ENCODE measurements at places on chromosomes 1 and 21. TPM values are rescaled to one million over a fixed set of nuclear protein-coding genes. Genes with fewer than 3 reads are reported as not detected.

TSPEAR gene
- total RNA-seq: not detected

ZNF124 gene
- total RNA-seq: 39.1 TPM

ZNF648 gene
- total RNA-seq: not detected

MTOR gene
- 49.9 TPM for total RNA-seq

MMP23B gene
- 0.32 TPM for total RNA-seq

GPN2 gene
- 48.6 TPM for total RNA-seq

FCRL4 gene
- total RNA-seq: 6.3 TPM

OR10Z1 gene
- total RNA-seq: not detected

ICOSLG gene
- 40.9 TPM for total RNA-seq

RHD gene
- total RNA-seq: not detected

KIF2C gene
- total RNA-seq: 1.8 TPM

ARTN gene
- not detected for total RNA-seq

VAV3 gene
- total RNA-seq: 29.1 TPM

CCDC181 gene
- not detected for total RNA-seq

F11R gene
- 11.6 TPM for total RNA-seq

PGBD5 gene
- total RNA-seq: not detected

CFHR1 gene
- not detected for total RNA-seq

ATF3 gene
- 16.8 TPM for total RNA-seq

PADI2 gene
- total RNA-seq: 9.9 TPM

SLC37A1 gene
- total RNA-seq: 39.8 TPM

TRIM17 gene
- total RNA-seq: not detected

MMEL1 gene
- total RNA-seq: not detected

UBE2J2 gene
- total RNA-seq: 79.2 TPM

GPR25 gene
- 0.86 TPM for total RNA-seq

S100A14 gene
- not detected for total RNA-seq

LEMD1 gene
- total RNA-seq: not detected

OPTC gene
- not detected for total RNA-seq

GPR153 gene
- 0.12 TPM for total RNA-seq

KLHDC8A gene
- not detected for total RNA-seq

HPCAL4 gene
- total RNA-seq: not detected

RGS8 gene
- total RNA-seq: not detected

TRAF3IP3 gene
- total RNA-seq: 166 TPM

THEM5 gene
- total RNA-seq: not detected
